Globus pallidus (tissue), 1 donor: ENCODE measurements at places on chromosomes 2 and 18.

GRCh38 chr2:205650931-205651330, 31.4 kb upstream of the NRP2 start:
- DNase-seq = no peak

- no peak for DNase-seq
Observed at GRCh38 chr2:200873560-200873959, 9.1 kb upstream of the CLK1 start.

DNA sequence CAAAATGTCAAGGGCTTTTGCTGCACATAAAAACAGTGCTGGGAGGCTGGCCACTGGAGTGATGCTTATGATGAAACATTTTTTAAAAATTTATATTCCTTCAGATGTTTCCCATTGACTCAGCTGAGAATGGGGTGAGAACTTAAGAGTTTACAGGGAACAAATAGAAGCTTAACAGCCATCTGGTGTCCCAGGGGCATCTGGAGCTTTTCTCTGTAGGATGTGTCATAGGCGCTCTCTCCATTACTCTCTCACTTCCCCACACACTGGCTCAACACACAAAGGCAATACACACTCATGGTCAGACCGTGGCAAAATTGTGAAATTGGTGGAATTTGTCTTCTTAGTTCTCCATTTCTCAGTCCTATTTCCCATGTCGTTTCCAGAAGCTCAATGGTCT, 783.1 kb upstream of the LRRTM1 start:
- DNase-seq = no peak

DNA sequence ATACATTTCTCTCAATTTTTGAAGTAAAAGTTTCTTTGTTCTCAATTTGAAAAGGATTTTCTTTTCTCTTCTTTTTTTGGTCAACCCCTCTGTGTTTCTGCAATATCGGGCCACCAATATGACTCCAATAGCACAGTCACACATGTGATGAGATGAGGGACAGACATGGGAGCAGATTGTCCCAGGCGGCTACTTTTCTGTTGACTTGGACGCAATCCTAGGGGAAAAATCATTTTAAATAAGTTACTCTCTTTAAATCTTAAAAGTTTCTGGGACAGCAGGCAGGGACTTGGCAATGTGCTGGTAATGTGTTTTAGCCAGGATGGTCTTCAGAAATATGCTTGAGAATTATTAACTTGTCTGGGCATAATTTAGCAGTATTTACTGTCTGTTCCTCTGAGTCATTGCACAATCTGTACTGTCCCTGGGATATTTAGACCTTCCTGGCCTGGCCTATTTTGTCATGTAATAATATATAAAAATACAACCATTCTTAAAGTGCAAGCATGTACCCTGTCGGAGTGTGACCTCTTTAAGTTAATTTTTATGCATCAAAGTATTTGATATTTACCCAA, 388.5 kb upstream of the FANCL start:
- DNase-seq = no peak

GRCh38 chr2:144170179-144170578, 349.7 kb downstream of the ZEB2 start:
- DNase-seq = no peak
